ENCODE measurements at places on chromosomes 12 and 14.

DNA sequence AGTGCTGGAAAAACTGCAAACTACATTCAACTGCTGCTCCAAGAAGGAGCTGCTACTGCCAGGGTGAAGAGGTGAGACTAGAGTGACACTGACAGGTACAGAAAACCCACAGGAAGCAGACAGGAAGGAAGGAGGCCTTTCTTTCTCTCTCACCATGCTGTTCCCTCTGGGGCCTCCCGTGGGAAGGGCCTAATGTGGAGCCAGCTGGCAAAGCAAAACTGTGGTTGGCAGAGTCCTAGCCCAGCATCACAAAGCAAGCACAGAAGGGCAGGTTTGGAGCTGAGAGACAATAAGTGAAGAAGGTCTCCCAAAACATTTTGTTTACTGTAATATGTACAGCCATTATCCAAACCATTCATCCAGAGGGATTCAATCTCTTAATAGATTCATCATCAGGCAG lies 122.5 kb upstream of the MAX start:
- no peak for DNase-seq

DNA sequence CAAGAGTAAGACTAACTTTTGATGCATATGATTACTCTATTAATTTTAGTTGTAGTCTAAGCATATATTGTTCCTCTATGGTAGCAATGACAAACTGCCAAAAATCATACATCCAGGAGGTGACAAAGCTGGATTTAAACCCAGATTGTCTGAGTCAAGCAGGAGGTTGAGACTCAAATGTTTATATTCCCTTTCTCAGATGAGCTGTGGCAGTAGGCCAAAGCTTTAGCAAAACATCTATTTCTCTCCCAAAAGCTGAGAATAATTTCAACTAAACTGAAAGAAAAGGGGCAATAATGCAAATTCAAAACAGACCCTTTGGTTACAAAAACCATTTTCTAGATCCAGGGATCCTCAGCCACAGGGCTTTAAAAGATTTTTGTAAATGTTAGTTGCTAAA lies 173.6 kb downstream of the SEC23A start:
- no peak for DNase-seq

GRCh38 chr14:84453307-84453950 lies 1076.5 kb upstream of the FLRT2 start:
- DNase-seq: no peak

DNA sequence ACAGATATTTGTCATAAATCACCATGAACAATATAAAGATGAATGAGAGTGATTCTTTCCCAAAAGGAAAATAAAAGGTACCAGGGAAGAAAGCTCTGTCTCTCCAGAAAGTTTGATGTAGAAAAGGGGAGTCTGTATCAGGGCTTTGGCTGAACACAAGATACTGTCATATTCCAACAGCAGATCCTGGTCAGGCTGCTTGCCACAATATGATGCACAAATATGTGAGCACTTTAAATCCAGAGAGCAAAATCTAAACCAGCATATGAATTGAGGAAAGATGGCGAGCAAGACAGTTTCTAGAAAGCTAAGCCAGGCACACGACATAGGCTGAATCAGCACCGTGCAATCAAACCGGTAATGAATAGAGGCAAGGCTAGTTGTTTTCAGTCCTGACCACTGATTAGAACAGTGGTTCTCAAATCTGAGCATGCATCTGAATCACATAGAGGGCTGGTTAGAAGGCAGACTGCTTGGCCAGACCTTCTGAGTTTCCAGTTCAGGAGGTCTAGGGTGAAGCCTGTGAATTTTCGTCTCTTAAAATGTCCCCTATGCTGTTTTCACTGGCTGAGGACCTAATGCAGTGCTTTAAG lies 60.7 kb downstream of the PLCZ1 start:
- DNase-seq: no peak

DNA sequence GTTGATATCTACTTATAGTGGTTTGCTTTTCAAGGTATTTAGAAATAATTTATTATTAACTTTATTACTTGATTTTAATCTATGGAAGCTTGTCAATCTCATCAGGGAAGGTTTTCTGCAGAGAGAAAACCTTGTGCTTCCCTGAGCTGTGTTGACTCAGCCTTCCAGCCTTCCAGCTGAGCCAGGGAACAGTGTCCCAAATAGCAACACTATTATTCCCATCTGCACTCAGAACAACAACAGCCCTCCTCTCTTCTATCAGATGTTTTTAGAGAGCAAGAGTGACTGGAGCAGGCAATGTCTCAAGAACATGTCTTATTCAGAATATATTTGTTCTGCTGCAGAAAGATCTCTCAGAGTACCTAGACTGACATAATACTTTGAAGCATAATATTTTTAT lies 389.9 kb upstream of the GARIN6 start:
- DNase-seq: no peak

GRCh38 chr12:128519426-128519825 lies 252.5 kb downstream of the TMEM132C start:
- no peak for DNase-seq

- no peak for DNase-seq
Measured at GRCh38 chr14:72839753-72840607, 53.9 kb downstream of the DPF3 start.

DNA sequence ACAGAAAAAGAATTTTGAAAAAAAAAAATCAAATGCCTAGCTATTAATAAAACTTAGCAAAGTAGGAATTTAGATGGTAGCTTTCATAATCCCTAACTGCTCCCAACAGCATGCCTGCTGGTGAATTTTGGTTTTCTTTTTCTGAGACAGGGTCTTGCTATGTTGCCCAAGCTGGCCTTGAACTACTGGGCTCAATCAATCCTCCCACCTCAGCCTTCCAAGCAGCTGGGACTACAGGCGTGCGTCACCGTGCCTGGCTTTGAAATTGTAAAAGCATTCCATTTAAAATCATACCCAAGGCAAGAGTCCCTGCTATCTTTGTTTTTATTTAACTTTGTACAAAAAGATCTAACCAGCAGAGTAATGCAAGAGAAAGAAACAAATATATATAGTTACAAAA lies 20.7 kb downstream of the FBXO21 start:
- no peak for DNase-seq

DNA sequence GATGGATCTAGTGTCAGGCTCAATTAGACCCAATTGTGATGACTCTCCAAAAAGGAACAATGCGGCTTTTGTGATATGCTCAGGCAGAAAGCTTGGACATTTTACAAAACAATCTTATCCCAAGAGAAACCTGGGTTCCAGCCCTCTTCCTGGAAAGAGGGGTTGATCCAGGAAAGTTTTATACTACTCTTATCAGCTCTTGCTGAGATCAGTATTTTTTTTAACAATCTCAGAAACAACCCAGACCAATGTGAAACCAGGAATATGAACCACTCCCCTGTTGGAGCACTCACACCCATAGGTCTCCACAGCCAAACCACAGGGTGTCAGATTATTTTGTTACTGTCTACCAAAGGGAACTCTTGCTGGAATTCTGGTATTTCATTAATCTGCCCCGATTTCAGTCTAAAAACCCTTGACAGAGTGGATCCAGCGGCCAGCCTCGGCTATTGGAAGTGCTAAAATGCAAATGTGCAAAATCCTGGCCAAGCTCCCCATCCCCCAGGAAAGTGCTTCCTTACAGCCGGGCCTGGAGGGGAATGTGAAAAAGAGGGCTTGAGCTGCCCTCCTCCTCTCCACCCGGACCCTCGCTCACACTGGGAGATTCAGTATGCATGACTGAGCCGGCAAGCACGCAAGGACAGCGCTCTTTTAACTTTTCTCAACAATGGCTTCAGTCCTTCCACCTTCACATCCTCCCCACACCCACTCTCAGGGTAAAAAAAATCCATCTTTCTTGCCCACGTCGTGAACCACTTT lies 4.0 kb downstream of the FBXL14 start:
- DNase-seq: no peak

Measured in activated CD4-positive, alpha-beta T cell treated with anti-CD3 and anti-CD28 coated beads, Interleukin-2, amount 50 U/mL, for 4 hours (primary cell).